ENCODE measurements at places on chromosomes 4 and X. TPM values are rescaled to one million over a fixed set of nuclear protein-coding genes. Genes with fewer than 3 reads are reported as not detected.

- no peak for DNase-seq
Observed at GRCh38 chrX:150182161-150182560, 181.0 kb upstream of the MAMLD1 start.

DNA sequence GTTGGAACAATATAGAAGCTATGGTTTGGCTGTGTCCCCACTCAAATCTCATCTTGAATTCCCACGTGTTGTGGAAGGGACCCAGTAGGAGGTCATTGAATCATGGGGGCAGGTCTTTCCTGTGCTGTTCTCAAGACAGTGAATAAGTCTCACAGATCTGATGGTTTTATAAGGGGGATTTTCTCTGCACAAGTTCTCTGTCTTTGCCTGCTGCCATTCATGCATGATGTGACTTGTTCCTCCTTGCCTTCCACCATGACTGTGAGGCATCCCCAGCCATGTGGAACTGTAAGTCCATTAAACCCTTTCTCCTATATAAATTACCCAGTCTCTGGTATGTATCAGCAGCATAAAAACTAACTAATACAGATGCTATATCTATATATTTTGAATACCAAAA is 135.2 kb upstream of the EDNRA start:
- no peak for DNase-seq

- no peak for DNase-seq
Observed at GRCh38 chrX:143853488-143853887, 30.4 kb upstream of the UBE2NL start.

- DNase-seq, result no peak
Observed at GRCh38 chr4:165208221-165208652, 876 bp downstream of the KLHL2 start.

GRCh38 chrX:47206316-47206715 is 12.2 kb upstream of the CDK16 start:
- no peak for DNase-seq

GRCh38 chr4:63105839-63106238 is 1303.4 kb downstream of the TECRL start:
- no peak for DNase-seq

- peak; percentile 18 for DNase-seq
Observed at GRCh38 chr4:96598465-96598864, 758.6 kb downstream of the PDHA2 start.

DNA sequence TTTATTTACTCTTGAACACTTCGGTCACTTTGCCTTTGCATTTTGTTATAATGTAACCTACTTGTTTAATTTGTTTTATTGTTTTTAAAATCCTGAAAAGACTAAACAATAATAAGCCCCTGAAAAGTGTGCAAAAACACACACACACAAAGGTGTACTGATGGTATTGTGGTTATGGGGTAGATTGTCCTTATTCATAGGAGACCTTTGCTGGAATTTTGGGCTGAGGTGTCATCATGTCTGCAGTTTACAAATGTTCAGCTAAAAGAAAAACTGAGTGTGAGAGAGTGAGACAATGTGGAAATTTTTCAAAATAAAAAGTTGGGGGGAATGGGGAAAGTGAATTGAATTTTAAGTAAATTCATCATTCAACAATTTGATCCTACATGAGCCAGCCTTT is 174.9 kb downstream of the QDPR start:
- DNase-seq, result no peak

- DNase-seq, result no peak
Observed at GRCh38 chr4:176753049-176753448, 39.7 kb downstream of the VEGFC start.

DNA sequence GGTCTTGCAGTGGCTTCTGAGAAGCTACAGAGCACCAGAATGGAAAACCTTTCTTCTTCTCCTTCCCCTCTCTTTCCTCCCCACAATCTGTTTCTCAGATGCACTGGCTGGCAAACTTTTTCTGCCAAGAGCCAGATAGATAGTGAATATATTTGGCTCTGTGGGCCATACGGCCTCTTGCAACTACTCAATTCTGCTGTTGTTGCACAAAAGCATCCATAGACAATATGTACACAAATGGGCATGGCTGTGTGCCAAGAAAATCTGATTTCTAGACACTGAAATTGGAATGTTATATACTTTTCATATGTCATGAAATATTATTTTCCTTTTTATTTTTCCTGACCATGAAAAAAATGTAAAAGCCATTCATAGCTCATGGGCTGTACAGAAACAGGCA is 3.1 kb downstream of the PHEX start:
- no peak for DNase-seq

GRCh38 chrX:40154853-40155588 is 57.3 kb upstream of the BCOR start:
- DNase-seq, result no peak

GRCh38 chr4:67273666-67274065 is 271.6 kb downstream of the CENPC start:
- DNase-seq, result no peak

GRCh38 chr4:182062936-182063335 is 180.3 kb upstream of the TENM3 start:
- no peak for DNase-seq

- DNase-seq, result no peak
Observed at GRCh38 chrX:338836-339400, 20.3 kb upstream of the GTPBP6 start.

GRCh38 chr4:82851885-82852750 is 38.8 kb downstream of the SEC31A start:
- DNase-seq, result no peak

DNA sequence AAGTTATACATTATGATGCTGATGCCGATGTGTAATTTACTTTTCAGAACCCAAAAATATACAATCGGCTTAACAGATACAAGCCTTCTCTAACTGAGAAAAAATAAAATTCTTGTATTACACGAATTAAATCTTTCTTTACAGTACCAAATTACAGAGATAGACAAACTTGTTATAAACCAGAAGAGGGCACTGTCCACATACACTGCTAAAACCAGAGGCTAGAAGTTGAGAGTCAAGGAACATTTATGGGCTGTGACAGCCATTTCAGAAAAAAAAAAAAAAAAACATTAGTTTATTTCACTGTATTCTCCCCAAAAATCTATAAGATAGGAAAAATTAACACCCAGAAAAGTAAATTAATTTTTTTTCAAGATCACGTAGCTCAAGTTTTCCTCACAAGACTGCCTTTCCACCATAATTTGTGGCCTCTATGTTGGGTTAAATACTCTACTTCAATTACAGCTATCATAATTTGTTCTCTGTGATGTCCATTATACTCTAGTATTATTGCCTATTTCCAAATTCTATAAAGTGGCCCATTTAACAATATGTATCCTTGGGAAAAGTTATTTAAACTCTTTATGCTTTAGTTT is 12.0 kb downstream of the EREG start:
- no peak for DNase-seq

DNA sequence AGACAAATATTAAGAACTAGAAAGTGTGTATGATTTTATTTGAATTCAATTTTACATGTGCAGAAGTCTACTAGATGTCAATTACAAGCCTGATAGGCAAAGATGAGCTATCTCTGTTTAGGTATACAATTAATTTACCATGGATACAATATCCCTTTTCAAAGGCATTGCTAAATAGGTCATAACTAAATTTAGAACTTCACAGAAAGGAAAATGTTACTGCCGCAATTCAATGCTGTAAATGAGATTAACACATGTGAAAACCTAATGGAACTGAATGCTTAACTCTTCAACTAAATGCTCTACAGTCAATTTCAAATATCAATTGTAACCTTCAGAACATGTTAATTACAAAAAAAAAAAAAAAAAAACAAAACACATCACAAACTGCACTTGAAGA is 14.6 kb downstream of the RAP2C start:
- DNase-seq, result no peak

GRCh38 chr4:142565771-142566170 is 280.3 kb downstream of the INPP4B start:
- DNase-seq, result no peak

GRCh38 chr4:138659037-138659811 is 356.4 kb upstream of the NOCT start:
- DNase-seq, result no peak

GRCh38 chr4:168099195-168099594 is 6.9 kb downstream of the ANXA10 start:
- no peak for DNase-seq

DNA sequence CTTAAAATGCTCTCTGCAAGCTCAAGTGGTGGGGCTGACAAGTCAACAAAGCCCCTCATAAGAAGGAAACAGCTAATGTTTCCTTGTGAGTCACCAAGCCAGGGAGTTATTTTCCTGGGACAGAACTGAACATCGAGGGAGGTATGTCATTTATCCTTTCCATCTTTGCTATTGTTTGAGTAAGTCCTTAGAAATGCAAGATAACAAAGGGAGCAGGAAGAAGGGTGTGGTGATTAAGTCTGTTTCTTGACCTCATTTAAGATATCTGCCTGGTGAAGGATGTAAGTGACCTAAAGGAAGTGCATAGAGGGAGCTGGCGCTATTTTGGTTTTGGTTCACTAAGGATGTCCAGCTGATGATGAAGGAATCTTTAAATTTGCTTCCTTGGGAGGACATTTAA is 39.9 kb downstream of the ATG4A start:
- DNase-seq, result no peak

GRCh38 chr4:7241597-7242125 is 49.3 kb downstream of the SORCS2 start:
- DNase-seq, result no peak

DNA sequence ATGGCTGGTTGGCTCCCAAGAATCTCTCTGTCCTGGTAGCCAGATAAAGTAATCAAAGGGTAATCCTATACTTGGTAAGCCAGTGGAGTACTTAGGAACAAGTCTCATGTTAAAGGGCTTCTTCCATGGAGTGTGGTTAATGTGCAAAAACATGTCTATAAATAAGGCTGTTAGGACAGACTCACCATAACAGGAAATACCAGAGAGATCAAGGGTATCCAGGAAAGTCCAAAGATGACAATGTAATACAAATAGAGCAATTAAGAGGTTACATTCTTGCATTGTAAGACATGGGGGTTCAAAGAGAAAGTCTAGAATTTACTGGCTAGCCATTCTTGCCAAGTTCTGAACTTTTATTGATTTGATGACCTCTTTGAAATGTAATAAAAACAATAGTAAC is 61.9 kb upstream of the ZCCHC13 start:
- no peak for DNase-seq

- no peak for DNase-seq
Observed at GRCh38 chr4:176436293-176436973, 116.7 kb downstream of the SPCS3 start.

DNA sequence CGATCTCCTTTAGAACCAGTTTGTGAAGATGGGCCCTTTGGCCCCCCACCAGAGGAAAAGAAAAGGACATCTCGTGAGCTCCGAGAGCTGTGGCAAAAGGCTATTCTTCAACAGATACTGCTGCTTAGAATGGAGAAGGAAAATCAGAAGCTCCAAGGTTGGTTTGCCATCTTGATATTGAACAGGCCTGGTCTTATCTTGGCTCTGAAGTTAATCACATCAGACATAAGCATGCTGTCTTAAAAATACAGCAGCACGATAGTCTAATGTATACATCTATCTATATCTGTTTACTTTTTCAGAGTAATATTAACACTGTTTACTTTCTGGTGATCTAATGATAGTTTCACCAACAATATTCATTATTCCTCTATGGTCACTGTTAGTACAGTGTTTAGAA is 129.8 kb downstream of the PTTG2 start:
- DNase-seq, result no peak

- no peak for DNase-seq
Observed at GRCh38 chr4:176789955-176790354, 2.8 kb downstream of the VEGFC start.

- DNase-seq, result no peak
Observed at GRCh38 chr4:125359960-125360634, 45.3 kb downstream of the FAT4 start.

- no peak for DNase-seq
Observed at GRCh38 chr4:11418610-11419009, 10.1 kb downstream of the HS3ST1 start.

DNA sequence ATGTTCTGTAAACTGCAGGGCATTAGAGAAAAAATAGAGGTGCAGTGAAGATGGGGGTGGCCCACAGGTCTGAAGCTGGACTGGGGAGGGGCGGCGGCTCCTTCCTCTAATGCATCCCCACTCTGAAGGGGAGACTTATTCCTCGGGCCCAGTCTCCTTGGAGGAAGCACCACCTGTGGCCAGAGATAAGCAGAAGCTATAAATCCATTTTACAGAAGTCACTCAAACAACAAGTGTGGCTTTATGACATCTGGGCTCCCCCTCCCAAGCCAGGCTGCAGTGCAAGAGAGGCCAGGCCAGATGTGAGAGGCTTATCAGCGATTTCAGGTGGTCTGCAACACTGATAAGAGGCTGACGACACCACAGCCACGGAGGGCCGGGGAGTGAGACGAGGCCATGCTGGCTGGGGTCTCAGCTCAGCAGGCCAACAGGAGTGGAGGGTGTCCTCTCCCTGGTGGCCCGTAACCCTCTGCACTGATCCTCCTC is 15.8 kb downstream of the CYTL1 start:
- DNase-seq, result no peak

- no peak for DNase-seq
Observed at GRCh38 chr4:146647615-146648460, 9.1 kb downstream of the POU4F2 start.

TEX11 gene
- polyA plus RNA-seq, result 0.18 TPM

SMR3B gene
- polyA plus RNA-seq, result not detected

NXF2 gene
- 0.54 TPM for polyA plus RNA-seq

POLR2B gene
- 119 TPM for polyA plus RNA-seq

TKTL2 gene
- polyA plus RNA-seq, result not detected

ZFP92 gene
- 0.80 TPM for polyA plus RNA-seq

SMIM43 gene
- polyA plus RNA-seq, result 0.85 TPM

ZNF674 gene
- polyA plus RNA-seq, result 6.2 TPM

CPE gene
- polyA plus RNA-seq, result 124 TPM

TSPAN6 gene
- polyA plus RNA-seq, result 169 TPM

RGS12 gene
- polyA plus RNA-seq, result 33.3 TPM

DDX53 gene
- not detected for polyA plus RNA-seq

SLBP gene
- 97.9 TPM for polyA plus RNA-seq

IGFBP7 gene
- 582 TPM for polyA plus RNA-seq

CCDC158 gene
- polyA plus RNA-seq, result 0.60 TPM

SCML2 gene
- 8.7 TPM for polyA plus RNA-seq

HERC5 gene
- polyA plus RNA-seq, result 5.4 TPM

GABRQ gene
- 1.6 TPM for polyA plus RNA-seq

JAKMIP1 gene
- 0.12 TPM for polyA plus RNA-seq

MAGEE1 gene
- polyA plus RNA-seq, result 6.3 TPM
